Renal cortex interstitium (tissue), 15 donors: ENCODE measurements at places on chromosomes 2 and 18. TPM values are rescaled to one million over a fixed set of nuclear protein-coding genes. Genes with fewer than 3 reads are reported as not detected.

Gene ACADL
- 22.3 TPM for polyA plus RNA-seq

GRCh38 chr2:65204461-65205210 lies 23.0 kb upstream of the ACTR2 start:
- DNase-seq = no peak

- no peak for DNase-seq
These were observed 106.9 kb upstream of the CBLN2 start for GRCh38 chr18:72651033-72651432.

Gene CCDC138
- 20.0 TPM for polyA plus RNA-seq

- no peak for DNase-seq
These were observed 208.0 kb downstream of the C1D start for GRCh38 chr2:67854798-67855197.

DNA sequence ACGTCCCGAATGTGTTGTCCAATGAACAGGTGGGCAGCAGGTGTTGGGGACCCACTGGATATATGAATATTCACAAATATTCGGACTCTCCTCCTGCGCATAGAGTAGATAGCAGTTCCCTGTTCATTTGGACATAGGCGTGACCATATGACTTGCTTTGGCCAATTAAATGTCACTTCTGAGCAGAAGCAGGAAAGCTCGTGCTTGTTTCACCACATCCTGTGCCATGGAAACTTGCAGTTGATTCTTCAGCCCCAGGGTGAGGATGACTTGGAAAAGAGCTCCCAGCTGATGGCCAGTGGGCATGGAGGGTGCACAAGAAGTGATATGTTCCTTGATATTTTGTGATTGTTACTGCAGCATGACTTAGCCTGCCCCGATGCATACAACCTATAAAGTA lies 52.6 kb downstream of the PTPRM start:
- DNase-seq = no peak

DNA sequence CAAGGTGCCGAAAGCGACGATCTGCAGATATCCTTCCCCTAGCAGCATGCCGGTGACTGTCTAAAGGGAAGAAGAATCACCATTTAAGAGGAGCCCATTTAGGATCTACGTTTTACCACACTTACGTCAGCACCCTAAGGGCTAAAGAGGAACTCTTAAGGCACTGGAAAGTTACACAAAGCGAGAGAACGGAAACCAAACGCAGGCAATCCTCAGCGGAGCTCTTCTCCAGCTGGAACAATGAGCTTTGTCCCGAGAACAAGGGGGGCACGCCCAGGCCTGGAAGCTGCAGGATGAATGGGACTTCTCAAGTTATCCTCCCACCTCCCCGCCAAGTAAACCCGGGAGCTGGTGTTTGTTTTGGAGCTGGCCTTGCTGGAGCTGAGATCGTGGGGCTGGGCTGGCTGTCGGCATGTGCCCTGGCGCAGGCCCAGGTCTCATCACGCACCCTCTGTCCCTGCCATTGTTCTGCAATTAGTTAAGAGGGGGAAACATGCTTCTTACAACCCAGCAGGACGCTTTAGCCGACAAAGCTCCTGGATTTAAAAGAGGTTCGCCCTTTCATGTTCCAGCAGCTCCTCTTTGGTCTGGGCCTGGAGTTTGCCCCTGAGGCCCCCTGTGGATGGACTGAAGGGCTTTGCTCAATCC lies 36.4 kb downstream of the PXDN start:
- no peak for DNase-seq

DNA sequence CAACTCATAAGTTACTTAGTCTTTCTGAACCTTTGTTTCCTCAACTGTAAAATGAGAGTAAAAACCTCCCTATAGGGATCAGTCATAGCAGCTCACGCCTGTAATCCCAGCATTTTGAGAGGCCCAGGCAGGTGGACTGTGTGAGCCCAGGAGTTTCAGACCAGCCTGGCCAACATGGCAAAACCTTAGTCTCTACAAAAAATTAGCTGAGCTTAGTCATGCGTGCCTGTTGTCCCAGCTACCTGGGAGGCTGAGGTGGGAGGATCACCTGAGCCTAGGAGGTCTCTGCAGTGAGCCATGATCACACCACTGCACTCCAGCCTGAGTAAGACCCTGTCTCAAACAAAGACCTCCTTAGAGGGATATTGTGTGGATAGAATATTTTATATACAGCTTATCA lies 2.3 kb downstream of the GPR155 start:
- no peak for DNase-seq

Gene SERPINB12
- polyA plus RNA-seq = not detected
